Common myeloid progenitor, CD34-positive (primary cell): ENCODE measurements at places on chromosomes 1 and 21.

DNA sequence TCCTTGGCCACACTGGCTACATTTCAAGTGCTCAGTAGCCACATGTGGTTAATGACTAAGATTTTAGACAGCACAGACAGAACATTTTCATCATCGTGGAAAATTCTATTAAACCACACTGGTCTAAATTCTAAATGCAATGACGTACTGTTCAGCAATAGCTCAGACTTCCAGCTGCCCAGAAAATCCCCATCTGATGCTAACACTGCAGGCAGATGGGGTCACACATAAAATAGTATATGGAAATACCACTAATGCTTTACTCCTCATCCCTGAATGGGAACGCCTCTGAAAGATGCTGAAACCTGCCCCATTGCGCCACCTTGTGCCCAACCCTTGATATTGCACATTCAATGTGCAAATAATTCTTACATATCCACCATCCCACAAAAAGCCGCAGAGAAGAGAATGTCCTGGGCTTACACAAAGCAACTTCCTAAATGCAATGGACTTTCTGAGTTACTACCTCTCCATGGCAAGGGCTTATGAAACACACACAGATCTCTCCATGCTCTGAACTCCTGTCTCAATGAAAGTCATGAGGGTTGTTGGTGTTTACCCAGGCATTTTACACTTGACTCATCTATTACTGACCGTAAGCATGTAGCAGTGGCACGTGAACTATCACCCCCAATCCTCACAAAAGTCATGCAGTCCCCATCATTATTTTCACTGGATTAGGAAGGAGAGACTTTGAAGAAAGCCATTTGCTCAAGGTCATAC lies 20.3 kb upstream of the SLC5A9 start:
- DNase-seq = peak; percentile 73

DNA sequence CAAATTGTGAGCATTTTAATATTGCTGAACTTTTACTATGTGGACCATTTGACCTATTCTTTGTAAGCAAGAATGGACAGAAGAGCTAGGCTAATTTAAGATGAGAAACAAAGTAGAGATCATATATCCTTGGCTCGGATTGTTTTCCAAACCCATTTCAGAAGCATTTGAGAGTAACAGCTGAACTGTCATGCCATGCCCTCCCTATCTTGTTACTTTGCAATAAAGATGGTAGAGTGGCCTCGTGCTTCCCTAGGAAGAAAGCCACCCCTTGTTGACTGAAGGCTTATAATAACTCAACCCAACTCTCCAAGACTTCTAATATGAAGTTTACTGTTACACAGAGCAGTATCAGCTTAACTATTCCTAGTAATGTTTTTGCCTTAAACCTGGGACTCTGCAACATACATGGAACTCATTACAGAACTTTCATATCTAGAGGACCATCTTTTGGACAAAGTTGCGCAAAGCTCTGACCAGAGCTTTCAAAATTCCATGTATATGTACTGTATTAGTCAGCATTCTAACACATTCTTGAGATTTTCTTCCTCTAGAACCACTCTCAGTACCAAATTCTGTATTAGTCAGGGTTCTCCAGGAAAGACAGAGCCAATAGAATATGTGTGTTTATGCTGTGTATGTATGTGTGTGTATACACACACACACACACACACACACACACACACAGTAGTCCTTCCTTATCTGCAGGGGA lies 68.7 kb downstream of the ADAMTS1 start:
- DNase-seq = no peak

- DNase-seq = no peak
Observed at GRCh38 chr1:15882665-15883064, 35.2 kb downstream of the SPEN start.

DNA sequence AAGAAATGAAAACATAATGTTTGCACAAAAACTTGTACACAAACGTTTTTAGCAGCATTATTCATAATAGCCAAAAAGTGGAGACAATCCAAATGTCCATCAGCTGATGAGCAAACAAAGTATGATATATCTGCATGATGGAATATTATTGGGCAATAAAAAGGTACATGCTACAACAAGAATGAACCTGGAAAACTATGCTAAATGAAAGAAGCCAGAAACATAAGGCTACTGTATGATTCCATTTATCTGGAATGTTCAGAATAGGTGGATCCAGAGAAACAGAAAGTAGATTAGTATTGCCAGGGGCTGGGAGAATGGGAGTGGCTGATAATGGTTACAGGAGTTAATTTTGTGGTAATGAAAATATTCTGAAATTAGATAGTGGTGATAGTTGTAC lies 19.0 kb downstream of the FBXO28 start:
- no peak for DNase-seq
